Stimulated activated naive CD8-positive, alpha-beta T cell treated with anti-CD3 and anti-CD28 coated beads, Interleukin-15, amount 100 ng/mL, for 72 hours (primary cell): ENCODE measurements at places on chromosomes 7 and 10.

GRCh38 chr10:58706836-58707235 is 194.2 kb downstream of the BICC1 start:
- no peak for DNase-seq

- no peak for DNase-seq
Observed at GRCh38 chr10:108582387-108582786, 1340.9 kb downstream of the XPNPEP1 start.

- DNase-seq = no peak
Observed at GRCh38 chr10:60955957-60956425, 12.0 kb upstream of the RHOBTB1 start.

DNA sequence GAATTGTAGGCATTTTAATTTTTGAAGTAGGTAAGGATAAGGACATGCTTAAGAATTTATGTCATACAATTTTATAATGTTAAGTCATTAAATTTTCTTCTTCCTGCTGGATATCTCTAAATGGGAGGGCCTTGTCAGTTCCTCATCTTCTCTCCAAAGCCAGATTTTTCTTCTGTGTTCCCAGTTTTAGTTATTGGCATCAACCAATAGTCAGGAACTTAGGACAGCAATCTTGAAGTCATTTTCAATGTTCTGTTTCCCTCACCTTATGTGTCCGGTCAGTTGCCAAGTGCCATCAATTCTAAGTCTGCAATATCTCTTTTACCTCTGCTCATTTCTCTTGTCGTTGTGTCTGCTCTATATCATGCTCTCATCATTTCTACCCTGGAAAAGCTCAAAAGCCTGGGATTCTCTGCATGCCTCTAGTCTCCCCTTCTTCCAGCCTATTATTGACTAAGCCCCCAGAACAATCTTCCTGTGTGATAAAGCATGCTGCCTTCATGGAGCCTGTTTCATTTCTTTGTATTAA is 145.2 kb downstream of the PPP1R9A start:
- no peak for DNase-seq

DNA sequence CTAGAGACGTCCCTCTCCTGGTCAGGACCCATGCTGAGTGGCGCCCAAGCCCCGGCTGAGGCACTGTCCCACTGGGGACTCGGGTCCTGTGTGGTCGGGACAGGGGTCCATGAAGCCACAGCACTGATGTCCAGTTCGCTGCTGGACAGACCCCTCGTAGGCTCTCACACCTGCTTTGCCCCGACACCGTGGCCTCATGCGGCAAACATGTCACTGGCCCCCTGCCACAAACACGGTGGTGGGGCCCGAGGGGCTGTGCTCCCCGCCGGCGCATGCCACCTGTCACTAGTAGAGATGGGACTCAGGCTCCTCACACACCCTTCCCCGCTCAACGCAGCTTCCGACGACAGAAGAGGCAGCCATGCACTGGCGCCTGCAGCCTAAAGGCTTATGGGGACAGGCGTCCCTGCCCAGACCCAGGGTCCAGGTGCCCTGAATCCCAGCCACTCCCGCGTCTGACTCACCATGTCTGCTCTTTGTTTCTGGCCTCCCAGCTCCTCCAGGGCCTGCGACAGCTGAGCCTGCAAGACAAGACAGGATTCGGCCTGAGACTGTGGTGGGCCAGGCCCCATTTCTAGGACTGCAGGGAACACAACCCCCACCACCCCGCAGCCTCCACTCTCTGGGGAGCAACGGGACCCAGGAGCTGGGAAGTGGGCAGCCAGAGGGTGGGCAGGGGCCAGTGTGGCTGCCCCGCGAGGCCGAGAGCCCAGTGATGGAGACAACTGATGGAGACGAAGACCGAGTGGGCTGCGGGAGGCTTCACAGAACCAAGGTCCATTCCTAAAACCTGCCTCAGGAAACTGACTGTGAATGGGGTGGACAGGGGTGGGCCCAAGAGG is 230.9 kb downstream of the MAD1L1 start:
- no peak for DNase-seq

GRCh38 chr10:95561177-95561863 is at the start of gene SORBS1:
SORBS1 (minus strand) TSS chr10:95561371; CDS start chr10:95441135, 120,236 bp downstream.
- DNase-seq = peak; percentile 85

DNA sequence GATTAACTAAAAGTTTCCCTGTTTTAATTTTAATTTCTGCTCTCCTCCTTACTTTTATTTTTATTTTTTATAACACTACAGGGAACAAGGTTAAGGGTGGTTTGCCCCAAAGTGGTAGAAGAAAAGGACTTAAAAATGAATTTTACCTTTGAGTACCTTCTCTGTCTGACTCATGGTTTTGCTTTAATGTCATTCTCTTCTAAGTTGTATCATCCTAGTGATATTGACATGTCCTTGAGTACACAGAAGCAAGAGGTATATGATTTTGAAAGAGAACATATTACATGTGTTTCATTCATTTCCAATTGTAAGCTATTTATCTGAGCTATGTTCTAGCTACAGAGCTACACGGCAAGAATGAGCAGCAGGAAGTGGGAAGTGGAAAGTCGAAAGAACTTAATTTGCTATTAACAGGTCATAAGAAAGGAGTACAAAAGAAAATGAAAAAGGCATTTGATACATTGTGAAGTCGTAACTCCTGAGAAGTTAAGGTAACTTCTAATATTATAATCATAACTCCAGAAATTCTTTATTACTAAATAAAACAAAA is 112.5 kb downstream of the SEMA3A start:
- DNase-seq = no peak

DNA sequence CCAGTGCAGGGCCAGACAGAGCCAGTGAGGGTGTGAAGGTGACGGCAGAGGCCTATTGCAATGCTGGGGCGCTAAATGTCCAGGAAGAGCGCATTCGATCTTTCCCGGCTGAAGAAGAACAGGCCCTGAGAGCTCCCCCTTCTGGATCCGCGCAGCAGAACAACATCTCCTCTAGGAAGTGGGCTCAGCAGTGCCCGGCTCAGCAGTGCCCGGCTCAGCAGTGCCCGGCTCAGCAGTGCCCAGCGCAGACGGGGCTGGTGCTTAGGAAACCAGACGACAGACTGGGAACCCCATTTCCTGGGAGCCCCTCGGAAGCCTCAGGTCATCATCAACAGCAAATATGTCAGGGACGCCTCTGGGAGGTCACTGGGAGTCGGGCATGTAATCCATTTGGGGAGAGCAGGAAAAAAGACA is 4.7 kb upstream of the NOS3 start:
- DNase-seq = no peak

DNA sequence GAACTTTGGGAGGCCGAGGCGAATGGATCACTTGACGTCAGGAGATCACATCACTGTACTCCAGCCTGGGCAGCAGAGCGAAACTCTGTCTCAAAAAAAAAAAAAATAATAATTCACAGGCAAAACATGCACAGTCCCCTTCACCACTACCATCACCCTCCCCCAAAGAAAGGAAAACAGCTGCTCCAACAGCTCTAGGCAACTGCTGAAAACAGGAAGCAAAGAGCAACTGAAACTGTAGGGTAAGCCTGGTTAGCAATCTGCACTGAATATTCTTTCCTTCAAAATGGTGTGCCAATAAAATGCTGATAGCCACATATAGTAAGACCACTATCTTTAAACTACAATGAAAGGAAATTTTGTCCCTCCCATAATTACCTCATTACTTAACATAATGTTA is 11.8 kb downstream of the NT5C2 start:
- no peak for DNase-seq

- DNase-seq = no peak
Observed at GRCh38 chr7:132183781-132184380, 392.4 kb downstream of the PLXNA4 start.

- no peak for DNase-seq
Observed at GRCh38 chr10:99443500-99443899, 13.1 kb upstream of the GOT1 start.

GRCh38 chr10:106655636-106656035 is 508.9 kb downstream of the SORCS1 start:
- DNase-seq = no peak

DNA sequence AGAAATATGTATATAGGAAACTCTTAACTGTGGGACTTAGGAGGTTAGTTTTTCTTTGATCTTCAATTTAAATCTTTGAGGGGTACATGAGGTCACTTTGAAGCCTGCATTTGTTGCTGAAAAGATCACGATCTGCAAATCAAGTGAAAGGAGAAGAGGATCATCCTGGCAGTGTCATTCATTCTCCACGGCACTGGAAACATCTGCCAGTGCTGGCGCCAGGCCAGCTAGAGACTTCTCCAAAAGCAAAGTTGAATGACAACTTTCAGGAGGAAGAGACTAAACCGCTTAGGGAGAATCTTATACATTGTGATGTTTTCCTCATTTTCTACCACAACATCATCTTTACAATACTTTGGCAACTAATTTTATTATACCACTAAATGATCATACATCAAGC is 42.5 kb downstream of the MRC1 start:
- DNase-seq = no peak
